ENCODE measurements at places on chromosomes 1 and 21.
A peak's percentile ranks its signal among the peaks of the same experiment; 100 is the strongest.

GRCh38 chr21:30935889-30936168, 54.4 kb upstream of the KRTAP11-1 start:
- DNase-seq: no peak

DNA sequence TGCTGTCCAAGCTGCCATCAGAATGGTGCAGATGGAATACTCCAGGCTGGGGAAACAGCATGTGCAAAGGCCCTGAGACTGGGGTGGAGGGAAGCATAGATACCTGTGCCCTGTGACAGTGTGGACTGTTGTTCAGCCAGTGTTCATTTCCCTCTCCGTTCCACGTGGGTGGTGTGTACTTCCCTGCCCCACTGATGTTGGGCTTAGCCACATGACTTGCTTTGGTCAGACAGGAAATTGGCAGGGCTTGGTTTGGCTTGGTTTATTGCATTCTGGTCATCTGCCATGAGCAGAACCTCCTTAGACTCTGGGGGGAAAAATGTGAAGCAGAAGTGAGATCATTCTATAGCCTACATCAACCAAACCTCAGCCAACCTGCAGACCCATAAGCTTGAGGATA, 102.4 kb upstream of the IGSF21 start:
- DNase-seq: no peak

- DNase-seq: peak; percentile 95
Observed at GRCh38 chr21:39387461-39388037, 38.7 kb upstream of the HMGN1 start.

DNA sequence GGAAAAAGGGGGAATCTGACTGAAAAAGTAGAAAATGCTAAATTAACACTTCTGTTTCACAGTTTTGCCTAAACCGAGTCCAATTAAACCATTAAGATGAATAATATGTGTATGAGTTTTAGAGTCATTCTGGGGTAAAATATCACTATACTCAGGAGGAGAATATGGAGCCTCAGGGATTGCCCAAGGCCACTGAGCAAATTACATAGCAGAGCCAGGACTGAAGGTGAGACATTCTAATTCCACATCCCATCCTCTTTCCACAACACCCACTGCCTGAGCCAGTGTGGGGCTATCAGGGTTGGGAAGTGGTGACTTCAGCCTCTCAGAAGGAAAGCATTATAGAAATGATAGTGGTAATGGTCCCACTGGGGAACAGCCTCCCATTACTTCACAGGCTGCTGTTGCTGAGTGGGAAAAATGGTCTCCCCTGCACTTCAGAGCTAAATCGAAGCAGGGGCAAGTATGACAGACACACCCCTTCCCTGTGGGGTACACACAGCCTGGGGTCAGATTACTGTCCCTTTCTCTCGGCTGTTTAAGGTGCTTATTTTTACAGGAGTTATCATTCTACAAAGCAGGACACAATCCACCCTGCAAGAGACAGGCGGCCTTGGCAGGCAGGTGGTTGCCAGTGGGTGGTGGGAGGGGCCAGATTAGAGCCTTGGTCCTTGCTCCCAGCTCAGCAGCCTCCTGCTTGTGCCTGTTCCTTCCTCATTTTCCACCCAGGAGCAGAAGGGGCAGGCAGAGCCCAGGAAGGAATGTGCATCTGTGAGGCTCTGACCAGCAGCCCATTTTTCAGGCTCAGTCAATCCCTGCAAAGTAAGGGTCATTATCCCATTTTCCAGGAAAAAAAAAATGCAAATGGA, 9.5 kb upstream of the BCAR3 start:
- no peak for DNase-seq

- DNase-seq: no peak
Observed at GRCh38 chr1:161722406-161722805, 1.1 kb downstream of the FCRLB start.

DNA sequence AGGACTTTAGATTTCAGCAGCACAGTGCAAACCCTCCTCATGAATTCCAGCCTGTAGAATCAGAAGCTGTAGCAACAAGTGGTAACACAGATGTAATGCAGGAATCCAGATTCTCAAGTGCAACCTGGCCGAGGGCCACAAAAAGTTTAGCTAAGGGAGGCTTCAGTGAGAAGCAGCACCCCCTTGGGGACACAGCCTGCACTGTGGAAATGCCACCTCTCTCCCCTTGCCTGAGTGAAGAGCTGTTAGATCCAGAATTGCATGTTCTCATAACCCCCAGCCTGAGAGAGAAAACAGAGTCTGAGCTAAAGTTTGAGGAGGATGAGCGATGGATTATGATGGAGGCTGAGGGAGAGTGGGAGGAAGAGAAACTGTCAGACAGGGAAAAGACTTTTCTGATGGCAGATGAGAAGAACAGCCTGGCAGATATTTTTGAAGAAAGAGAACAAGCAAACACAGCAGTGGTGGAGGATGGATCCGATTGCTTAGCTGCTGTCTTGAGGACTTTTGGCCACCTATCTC, 80.5 kb upstream of the BMP8A start:
- DNase-seq: peak; percentile 70

- DNase-seq: no peak
Observed at GRCh38 chr1:36669262-36669661, 186.5 kb upstream of the CSF3R start.

DNA sequence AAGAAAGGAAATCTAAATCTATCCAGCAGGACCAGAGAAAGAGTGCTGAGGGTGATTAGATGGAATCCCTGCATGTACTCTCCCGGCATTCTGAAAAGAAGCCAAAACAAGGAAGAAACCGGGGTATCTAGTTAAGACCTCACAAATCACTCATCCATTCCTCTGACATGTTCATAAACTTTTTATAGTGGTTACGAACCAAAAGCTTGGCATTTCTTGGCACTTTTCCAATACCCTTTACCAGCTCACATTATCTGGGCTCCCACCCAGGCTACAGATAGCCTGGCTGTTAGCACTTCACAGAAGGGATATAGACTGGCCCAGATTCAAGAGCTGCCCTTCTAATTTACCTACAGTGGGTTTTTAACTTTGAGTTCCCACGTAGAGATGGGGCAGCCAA, 1.8 kb upstream of the C1orf74 start:
- DNase-seq: no peak

- peak; percentile 66 for DNase-seq
Observed at GRCh38 chr1:2556678-2557481, 709 bp downstream of the TNFRSF14 start.

DNA sequence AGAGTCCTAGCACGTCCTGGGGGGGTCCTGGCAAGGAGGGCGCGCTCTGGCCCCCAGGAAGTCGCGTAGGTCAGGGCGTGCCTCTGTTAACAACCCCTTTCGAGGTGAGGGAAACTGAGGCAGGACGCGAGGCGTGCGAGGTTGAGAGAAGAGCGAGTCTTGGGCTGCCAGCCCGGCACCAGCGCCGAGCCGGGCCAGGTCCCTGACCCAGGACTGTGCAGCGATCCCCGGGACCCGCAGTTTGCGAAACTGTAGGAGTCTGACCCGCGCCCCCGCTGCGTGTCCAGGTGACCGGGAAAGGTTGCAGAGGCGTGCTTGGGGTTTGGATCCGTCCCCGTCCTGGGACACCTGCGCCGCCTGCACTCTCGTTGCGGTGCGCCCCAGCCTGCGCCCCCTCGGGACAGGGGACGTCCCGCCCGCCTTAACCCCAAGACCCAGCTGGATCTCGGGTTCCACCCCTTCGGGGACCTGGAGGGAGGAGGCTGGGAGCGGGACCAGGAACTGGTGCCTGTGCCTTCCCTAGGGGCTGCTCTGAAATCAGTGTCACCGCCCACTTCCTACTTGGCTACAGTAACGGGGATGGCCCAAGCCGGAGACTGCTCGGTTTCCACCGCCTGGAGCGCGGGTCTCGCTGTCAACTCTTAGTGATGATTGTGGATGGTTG, 493 bp downstream of the DISC1 start:
- peak; percentile 58 for DNase-seq

DNA sequence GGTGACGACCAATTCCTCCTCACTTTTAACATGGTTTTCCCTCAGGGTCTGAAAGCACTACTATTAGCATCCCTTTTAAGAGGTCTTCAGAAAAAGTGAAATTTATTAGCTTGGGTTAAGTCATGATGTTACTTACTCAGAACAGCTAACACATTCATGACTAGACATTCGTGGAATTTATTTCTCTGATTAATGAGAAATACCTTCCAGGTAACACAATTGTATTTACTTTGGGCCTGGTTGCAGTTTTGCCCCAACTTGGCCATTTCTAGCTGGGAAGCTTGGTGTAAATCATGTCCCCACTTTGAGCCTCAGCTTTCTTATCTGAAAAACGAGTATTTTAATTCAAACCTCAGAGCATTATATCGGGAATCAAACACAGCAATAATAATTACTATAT, 119.2 kb upstream of the SPATA6 start:
- no peak for DNase-seq

DNA sequence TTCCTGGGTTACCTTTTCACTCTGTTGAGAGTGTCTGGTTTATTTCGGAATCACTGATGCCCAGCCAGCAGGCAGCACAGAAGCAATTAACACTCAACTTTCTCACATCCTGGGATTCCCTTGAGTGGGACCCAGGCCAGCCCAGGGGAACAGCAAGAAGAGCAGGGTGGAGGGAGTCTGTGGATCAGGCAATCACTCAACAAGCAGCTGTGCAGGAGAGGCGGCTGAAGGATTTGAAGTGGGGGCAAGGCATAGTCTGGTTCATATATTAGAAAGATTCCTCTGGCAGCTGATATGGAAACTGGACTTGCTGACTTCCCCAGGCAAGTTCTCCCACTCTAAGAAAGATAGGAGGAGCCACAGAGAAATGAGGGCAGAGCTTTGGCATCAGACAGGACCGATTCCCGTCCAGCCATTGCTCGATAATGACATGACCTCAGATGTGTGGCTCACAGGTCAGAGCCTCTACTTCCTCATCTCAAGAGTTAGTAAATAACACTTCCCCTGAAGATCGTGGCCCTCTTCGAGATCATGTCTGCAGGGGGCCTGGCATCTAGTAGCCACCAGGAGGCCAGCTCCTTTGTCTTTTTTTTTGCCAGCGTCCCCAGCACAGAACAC, 12.4 kb downstream of the EPHA8 start:
- no peak for DNase-seq

DNA sequence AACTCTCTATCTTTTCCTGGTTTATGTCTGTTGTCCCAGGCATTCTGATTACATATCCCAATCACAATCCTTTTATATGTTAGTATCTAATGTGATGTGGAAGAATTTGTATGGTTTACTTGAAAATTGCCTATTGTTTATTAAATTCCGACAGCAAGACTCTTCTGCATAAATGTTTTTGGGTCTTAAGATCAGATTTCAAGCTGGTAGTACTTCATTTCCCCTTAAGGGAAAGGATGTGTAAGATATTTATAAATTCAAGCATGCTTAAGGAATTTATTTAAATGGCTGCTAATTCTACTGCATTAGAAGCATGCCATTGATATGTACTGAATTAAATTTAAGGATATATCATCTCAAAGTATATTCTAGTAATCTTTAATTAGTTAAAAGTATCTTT, 20.4 kb upstream of the GPR88 start:
- DNase-seq: no peak
